ENCODE measurements at places on chromosomes 3 and 15.

DNA sequence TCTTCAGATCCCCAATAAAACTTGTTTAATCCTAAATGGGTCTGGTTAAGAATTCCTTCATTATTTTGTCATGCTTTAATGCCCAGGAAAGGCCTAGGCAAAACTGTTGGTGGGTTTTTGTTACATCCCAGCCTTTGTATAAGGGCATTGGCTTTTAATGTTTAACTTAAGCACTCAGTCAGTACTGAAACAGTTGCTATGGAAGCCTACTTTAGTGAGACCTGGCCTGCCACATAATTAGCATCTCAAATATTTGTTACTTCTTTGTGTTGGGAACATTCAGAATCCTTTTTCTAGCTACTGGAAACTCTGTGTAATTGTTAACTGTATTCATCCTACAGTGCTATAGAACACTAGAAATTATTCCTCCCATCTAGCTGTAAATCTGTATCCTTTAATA lies 369.6 kb upstream of the ATP10A start:
- DNase-seq, result no peak

GRCh38 chr3:141738022-141738890 lies at the start of gene RNF7:
Gene RNF7, plus strand, starts transcription at chr3:141738298. Its CDS starts 44 bp downstream, at chr3:141738342.
- DNase-seq, result peak; percentile 97

DNA sequence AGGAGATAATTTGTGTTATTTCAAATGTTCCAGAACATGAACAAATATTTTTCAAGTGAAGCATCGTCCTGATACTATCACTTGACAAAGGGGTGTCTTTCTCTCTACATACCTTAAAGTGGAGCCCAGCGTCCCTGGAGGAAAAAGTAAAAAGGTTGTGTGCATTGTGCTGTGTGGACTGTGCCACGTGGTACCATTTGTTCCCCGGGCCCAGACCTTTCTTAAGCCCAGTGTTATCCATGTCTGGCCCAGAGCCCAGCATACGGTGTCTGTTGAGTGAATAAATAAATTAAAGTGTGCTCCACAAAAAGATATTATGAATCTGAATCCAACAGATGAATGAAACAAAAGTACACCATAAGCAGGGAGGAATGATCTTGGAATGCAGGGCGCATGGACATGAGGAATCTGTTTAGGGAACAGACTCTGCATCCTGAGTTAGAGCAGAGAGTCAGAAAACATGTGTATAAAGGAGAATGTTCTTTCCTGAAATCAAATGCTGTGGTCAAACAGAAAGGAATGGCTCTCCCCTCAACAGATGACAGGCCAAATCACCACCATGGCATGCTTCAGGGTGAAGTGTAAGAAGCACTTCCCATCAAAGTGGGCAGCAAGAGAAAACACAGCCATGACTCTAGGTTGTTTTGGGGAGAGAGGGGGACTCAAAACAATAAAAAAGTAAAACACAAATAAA lies 8.1 kb upstream of the PRSS50 start:
- DNase-seq, result no peak

GRCh38 chr3:66485291-66485968 lies 15.4 kb downstream of the LRIG1 start:
- no peak for DNase-seq

DNA sequence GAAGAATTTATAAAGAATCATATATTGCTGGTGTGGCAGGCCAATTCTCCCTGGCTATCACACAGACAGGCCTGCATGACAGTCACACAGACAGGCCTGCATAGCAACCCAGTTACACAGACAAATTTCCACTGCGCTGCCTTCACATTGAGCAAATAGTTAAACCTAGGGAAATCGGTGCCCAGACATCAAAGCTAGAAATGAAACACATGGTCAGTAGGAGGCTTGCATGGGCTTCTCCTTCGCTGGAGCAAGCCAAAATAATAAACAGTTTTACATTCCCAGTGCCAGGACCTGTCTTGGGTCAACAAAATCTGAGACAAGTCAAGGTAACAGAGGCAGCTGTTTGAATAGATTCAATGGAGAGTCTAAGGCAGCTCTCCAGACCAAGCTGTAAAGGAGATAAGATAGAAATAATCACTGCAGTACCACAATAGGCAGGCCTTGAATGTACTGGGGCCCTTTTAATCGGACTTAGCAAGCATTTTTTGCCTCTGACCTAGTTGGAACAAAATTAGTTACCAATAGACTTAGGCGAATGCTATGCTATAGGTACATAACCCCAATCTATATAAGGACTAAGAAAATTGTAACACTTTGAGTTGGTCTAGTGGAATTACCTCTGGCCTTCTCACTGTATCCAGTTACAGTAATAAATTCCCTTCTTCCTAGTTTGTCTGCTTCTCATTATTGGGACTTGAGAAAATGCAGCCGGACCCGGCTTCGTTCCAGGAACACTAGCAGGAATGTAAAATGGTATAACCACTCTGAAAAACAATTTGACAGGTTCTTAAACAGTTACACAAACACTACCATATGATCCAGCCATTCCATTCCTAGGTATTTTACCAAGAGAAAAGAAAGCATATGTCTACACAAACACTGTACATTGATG lies 274.7 kb upstream of the UBE2E2 start:
- peak; percentile 42 for DNase-seq

DNA sequence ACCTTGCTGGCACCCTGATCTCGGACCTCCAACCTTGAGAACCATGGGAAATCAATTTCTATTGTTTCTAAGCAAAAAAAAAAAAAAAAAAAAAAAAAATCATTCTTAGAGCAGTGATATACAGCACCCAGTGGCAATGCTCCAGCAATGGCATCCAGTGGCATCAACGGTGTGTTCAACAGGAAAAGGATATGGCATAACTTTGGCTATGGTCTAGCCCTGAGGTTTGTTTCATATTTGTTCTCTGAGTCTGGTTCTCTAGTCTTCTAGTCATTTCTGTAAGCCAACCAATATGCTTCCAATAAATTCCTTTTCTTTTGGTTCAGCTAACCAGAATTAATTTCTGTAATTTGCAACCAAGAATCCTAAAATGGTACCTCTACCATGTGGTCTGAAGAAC lies 19.2 kb downstream of the DENND4A start:
- no peak for DNase-seq

DNA sequence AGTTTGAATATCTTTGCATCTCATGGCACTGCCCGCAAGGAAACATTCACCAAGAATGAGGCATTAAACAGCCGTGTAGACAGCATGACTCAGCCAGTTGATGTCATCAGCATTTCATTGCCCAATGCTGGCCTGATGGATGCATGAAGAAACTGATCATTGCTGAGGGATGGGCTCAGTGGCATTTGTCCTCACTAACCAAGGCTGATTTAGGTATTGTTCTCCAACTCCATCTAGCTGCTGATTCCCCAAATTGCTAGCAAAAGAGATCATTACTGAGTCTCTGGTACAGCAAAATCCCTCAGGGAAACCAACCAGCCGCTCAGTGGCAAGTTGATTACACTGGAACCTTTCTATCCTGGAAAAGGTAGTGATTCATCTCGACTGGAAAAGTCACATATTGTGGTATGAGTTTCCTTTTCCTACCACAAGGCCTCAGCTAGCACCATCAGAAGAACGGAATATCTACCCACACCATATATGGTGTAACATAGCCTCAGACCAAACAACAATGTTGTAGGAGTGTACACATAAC lies 186.5 kb upstream of the GAP43 start:
- no peak for DNase-seq

GRCh38 chr3:61331929-61332552 lies 80.8 kb upstream of the FHIT start:
- no peak for DNase-seq

- DNase-seq, result no peak
Measured at GRCh38 chr3:152505926-152506325, 237.2 kb downstream of the MBNL1 start.

- no peak for DNase-seq
Measured at GRCh38 chr3:182909318-182910040, 70.9 kb downstream of the DCUN1D1 start.

DNA sequence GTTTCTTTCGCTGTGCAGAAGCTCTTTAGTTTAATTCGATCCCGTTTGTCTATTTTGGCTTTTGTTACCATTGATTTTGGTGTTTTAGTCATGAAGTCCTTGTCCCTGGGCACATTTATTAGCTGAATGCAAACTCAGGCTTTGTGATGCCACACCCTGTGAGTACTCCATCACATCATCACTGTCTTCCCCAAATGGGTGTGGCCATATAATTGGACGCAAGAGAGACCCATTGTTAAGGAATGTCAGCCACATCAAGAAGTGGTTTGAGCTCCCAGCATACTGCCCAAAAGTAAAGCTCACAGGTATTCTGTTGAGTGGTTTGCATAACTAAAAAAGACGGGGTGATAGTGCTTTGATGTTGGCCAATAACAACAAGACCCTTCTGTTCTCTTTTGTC lies 245.7 kb downstream of the SV2B start:
- no peak for DNase-seq

DNA sequence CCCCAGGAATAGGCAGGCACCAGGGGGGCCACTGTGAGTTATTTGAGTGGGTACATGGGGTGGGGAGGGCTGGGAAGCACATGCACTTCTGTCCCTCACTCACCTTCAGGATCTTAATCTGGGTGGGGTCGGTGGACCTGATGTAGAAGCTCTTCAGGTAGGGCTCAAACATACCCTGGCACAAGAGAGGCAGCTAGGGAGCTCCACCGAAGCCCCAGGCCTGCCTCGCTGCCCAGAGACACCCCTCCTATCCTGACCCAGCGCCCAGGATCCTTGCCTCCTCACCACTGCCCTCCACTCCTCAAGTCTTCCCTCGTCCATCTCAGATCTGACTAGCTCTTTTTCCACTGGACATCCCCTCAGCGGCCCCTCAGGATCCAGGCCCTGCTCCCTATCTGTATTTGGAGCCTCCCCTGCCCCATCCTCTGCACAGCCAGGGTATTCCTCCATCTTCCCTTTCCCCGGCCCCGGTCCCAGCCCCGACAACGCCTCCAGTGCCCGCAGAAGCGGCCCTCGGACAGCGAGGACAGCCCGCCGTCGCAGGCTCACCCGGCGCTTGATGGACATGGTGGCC lies 30.0 kb downstream of the AP3B2 start:
- no peak for DNase-seq

DNA sequence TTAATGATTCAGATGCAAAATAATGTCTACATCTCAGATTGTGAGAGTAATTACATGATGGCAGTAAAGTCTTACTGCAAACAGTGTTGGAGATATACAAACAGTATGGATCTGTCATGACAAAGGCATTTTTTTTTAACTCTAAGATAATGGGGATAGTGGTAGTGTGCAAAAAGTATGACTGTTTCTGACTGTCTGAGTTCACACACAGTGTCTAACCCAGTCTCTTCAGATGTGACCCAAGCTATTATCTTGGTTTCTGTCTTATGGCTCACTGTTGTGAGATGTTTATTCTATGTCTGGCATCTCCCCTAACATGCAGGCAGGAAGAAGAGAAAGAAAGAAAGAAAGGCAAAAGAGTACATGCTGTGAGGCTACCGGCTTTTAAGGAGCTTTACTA lies 17.0 kb downstream of the RPL39L start:
- no peak for DNase-seq

- no peak for DNase-seq
Measured at GRCh38 chr3:124883766-124884473, 3.2 kb downstream of the ITGB5 start.

DNA sequence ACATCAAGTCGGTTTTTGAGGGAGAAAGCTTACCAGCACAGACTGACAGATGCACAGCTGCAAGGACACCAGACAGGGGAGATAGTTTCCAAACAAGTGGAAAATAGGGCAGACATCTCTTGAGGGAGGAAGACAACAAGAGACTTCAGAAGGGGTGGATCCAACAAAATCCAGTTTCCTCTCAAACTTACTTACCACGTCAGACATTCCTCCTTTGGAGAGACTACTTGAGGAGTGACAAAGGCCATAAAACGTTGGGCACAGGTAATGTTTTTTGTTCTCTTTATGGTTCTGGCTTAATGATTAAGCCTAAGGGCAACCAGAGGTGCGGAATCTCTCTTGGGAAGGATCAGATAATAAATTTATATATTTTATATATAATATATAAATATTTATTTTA lies 76.1 kb downstream of the CD200 start:
- no peak for DNase-seq

- no peak for DNase-seq
Measured at GRCh38 chr15:45630917-45631691, 3.7 kb upstream of the SQOR start.

DNA sequence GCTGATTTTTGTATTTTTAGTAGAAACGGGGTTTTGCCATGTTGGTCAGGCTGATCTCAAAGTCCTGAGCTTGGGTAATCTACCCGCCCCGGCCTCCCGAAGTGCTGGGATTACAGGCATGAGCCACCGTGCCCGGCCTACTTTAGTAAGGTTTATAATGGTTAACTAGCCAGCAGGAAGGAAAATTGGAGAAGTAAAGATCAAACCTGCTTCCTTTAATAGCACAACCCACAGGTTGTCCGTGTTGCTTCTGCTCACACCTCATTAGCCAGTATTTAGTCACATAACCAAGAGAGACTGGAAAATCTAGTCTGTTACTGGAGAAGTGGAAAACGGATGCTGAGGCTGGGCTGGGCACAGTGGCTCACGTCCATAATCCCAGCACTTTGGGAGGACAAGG lies 51.9 kb upstream of the TBL1XR1 start:
- DNase-seq, result no peak

DNA sequence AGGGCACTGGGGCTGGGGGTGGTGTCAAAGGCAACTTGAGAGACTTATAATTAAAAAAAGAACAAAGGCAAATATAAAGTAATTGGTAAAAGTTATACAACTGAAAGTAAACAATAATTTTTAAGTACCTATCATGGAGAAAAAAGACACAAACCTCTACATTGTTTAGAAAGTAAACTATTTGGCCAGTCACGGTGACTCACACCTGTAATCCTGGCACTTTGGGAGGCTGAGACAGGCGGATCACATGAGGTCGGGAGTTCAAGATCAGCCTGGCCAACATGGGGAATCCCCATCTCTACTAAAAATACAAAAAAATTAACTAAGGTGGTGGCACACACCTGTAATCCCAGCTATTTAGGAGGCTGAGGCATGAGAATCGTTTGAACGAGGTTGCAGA lies 25.8 kb downstream of the RPSA start:
- DNase-seq, result no peak

- DNase-seq, result no peak
Measured at GRCh38 chr3:102525624-102526023, 90.8 kb downstream of the ZPLD1 start.

DNA sequence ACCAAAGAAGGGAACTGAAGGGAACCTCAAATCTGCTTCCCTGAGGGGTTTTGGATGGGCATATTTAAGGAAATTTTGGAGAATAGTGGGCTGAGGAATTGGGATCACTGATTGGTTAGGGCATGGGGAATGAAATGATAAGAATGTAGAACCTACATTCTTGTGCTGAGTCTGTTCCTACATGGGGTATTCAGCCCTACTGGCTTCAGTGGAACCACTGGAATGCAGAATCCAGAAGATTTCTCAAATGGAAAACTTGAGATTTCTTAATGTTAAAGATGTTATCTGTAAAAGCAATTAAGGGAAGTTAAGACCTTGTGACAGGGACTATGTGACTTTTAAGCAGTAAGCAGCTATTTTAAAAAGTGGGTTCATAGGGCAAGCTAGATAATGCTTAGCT lies 1062.4 kb downstream of the AGBL1 start:
- DNase-seq, result no peak
